ENCODE measurements at places on chromosomes 3 and 15.
A peak's percentile ranks its signal among the peaks of the same experiment; 100 is the strongest.

- no peak for DNase-seq
Observed at GRCh38 chr3:123637131-123637530, 52.3 kb upstream of the HACD2 start.

GRCh38 chr3:184827572-184827971 is 15.6 kb downstream of the VPS8 start:
- no peak for DNase-seq

- peak; percentile 93 for DNase-seq
Observed at GRCh38 chr3:187735837-187736236, 9.4 kb downstream of the BCL6 start.

DNA sequence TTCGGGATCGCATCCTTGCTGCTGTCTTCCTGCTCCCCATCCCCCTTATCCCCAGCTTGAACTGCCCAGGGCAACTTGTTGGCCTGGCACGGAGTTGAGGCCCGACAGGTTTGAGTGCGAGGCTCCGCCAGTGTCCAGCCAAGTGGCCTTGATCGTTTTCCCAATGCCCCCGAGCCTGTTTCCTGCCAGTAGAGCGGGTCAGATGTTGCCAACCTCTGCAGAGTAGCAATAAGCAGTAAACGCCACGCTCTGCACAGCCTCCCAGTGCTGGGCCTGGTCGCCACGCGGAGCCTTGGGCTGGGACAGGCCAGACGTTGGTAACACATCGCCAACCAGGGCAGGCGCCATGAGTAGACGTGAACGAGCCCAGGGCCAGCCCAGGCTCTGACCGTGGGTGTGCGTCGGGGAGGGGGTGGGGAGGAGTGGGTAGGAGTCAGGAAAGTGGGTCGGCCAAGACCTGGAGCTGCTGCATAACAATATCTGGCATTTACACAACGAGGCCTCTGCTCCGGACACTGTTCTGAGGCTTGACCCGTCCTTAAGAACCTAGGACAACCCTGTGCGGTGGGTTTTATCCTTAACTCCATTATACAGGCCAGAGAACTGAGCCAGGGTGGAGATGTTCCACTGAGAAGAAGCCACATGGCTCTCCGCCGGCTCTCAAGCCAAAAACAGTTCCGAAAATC is 444 bp upstream of the ABHD14A start:
- no peak for DNase-seq

GRCh38 chr3:9036404-9037131 is 73.3 kb upstream of the RAD18 start:
- peak; percentile 13 for DNase-seq

DNA sequence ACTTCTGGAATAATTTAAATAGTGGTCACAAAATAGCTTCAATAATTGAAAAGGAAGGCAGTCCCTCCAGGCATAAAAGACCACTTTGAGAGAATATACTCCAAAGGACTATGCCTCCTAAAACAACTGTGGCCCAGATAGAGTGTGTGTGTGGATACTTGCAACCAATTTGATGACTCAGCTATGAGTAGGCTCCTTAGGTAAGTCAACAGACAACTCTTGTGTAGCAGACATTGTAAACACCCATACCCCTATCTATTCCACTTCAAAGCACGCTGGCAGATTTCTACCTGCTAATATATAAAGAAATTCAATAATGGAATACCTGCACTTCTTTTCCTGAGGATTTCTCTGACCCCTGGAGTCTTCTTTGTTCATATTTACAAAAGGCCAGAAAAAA is 254.5 kb downstream of the NEK10 start:
- DNase-seq = no peak

DNA sequence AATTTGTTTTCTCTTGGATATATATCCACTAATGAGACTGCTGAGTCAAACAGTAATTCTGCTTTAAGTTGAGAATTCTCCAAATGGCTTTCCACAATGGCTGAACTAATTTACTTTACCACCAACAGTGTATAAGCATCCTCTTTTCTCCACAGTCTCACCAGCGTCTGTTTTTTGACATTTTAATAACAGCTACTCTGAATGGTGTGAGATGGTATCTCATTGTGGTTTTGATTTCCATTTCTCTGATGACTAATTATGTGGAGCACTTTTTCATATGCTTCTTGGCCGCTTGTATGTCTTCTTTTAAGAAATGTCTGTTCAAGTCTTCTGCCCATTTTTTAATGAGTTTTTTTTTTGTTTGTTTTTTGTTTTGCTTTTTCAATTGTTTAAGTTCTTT is 206.2 kb downstream of the CTNNB1 start:
- DNase-seq = no peak

- no peak for DNase-seq
Observed at GRCh38 chr3:149018247-149018646, 26.9 kb downstream of the GYG1 start.

DNA sequence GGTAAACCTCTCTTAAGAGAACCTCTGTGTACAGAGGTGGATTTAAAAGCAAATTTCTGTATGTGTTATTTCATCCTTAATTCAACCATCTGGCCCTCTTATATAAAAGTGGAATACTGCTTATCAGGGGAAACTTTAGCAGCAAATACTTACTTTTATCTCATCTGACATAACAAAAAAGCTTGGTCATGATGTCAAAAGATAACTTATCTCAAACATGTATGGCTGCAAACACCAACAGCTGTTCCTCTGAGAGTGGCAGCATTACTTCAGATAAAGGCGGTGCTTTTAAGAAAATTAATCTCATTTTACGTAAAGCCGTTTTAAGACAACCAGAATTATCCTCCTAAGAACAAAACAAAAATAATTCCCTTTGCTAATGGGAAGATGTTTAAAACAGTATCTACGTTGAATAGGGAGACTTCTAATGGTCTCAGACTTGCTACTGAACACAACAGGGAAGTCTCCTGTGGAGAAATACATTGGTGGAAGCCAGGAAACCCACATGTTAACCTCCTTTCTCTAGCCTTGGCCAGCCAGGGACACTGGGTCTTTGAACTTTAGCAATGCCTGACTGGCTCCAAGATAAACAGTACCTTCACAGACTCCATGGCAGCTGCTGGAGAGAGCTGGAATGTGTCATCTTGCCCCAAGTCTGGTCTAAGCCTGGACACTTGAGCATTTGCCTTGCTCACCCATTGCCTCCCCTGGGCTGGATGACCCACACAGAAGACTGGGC is 18.1 kb downstream of the ARRDC4 start:
- DNase-seq = no peak

DNA sequence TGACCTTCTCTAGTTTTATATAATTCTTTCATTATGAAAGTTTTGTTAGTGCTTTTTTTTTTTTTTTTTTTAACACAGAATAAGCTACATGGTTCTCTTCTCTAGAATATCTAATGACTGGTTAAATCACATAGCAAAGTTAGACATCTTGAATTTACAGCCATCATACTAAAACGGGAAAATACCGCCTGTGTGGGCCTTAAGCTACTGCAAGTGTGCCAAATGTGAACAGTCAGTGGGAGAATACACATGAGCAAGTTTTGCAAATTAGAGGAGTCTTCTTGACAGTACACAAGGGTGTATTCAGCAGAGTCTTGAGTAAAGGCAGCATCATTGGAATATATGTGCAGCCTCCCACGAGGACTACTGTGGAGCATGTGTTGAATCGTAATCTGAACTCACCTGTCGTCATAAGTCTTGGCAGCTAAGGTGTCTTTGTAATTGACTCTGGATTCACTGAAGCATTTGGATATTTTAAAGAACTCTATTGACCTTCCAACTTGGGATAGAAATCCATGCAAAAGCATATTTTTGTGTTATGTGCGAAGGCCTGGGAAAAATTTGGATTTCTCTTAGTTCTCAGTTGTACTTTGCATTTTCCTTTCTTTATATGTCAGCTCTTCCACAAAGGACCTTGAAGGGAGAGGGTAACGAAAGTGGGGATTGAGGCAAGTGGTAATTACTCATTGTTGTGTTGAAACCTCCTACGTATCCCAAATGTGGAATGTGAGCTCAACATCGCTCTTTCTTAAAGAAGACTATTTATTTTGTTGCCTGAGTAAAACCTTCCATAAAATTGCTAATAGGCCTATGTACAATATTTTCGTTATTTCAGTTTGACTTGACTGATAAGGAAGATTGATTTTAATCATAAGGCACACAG is 117.4 kb downstream of the ATG7 start:
- DNase-seq = peak; percentile 78

DNA sequence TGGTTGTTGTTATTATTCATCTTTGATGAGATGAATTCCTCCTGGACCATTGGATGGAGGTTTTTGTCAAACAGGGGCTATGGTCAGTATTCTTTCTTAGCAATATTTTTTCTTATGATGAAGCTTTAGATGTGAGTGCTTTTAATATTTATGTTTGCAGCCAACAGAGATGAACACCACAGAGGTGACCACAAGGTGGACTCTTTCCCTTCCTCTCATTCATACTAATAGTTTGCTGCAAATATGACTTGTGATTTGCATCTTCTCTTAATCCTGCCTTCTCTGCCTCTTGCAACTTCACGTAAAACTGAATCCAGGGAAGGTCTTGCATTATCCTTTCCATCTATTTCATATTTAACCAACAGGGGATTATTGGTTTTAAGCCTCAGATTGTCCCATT is 473.1 kb upstream of the UBE2E2 start:
- DNase-seq = no peak

DNA sequence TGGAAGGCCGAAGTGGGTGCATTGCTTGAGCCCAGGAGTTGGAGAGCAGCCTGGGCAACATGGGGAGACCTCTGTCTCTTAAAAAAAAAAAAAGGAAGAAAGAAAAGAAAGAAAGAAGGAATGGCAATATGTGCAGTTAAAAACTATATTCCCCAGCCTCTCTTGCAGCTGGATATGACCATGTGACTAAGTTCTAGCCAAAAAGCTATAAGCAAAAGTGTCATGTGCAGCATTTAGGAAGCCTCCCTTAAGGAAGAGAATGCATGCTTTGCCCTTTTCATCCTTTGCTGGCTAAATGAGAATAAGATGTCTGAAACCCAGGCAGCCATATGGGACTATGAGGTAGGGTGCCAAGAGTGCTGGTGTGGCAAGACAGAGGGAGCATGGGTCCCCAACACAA is 21.8 kb downstream of the CYP19A1 start:
- no peak for DNase-seq

GRCh38 chr3:119508172-119508845 is 10.0 kb downstream of the TIMMDC1 start:
- DNase-seq = no peak

GRCh38 chr15:63947228-63947627 is 99.1 kb downstream of the DAPK2 start:
- DNase-seq = no peak

DNA sequence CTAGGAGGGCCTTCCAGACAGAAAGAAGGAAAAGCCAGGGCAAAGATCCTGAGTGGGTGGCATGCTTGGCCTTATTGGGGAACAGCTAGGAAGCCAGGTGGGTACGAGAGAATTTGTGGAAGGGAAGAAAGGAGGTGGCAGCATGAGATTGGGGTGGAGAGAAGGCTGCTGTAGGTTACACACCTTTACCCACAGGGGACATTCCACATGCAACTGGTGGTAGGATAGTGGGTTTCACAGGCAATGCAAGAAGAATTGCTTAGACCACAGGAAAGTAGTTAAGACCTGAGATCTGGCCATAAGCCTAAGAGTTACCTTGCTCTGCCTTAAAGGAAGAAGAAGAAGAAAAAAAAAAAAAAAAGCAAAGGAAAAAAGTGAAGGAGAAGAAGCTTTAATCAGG is 19.8 kb downstream of the ANP32A start:
- DNase-seq = no peak

DNA sequence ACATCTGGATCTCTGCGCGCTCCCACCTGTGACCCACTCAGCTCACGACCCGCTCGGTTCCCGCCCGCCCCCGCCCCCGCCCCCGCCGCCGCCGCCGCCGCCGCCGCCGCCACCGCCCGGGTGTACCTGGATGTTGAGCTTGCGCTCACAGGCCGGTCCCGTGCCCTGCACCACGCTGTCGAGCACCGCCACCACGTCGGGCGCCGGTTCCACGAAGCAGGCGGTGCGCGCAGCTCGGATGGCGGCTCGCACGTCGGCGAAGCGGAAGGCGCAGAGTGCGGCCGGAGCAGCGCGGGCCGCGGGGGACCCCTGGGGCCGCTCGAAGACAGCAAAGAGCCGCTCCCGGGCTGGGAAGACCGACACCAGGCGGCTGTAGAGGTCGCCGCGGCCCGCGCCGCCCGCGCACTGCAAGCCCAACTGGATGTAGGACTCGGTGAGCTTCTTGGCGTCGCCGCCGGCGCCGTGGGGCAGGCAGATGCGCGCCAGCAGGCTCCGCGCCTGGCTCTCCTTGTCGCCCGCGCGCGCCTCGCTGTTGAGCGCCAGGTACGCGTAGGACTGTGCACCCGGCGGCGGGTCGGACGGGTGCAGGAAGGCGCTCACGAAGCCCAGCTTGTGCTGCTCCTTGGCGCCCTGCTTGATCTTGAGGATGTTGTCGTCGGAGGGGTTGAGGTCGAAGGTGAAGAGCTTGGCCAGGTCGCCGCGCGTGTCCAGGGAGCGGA is 1.1 kb downstream of the PLXND1 start:
- DNase-seq = peak; percentile 27

- DNase-seq = no peak
Observed at GRCh38 chr3:18086078-18086477, 339.1 kb downstream of the SATB1 start.

DNA sequence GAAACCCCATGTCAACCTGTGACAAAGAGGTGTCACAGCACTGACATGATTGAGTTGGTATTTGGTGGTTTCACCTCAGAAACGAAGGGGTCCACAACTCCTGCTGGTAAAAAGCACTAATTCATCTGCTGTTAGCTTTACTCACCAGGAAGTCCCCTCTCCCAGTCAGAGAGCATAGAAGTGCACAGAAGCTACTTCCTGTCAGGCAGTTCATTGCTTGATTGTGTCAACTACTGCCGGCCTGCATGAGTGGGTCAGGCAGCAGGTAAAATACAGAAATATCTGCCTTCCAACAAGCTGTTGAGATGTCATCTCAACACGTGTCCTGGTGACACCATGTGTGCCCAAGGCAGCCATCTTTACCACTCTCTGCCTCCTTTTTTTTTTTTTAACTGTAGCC is 596.6 kb upstream of the NR2F2 start:
- DNase-seq = no peak

DNA sequence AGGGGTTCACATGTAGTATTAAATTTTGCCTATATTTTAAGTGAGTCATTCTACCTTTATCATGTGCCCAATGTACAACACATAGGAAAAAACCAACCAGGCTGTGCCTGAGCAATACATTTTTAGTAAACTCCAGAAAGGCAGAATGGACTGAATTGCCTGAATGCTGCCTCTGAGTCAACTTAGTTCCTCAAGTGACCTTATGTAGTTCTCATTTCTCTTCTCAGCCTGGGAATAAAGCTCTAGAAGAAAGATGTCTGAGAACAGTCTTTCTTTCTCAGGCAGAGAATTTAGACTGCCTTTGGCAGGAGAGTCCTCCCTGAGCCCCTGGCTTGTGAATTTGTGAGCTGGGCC is 13.0 kb downstream of the ST3GAL6 start:
- DNase-seq = peak; percentile 74

GRCh38 chr15:33985751-33986150 is 17.5 kb downstream of the CHRM5 start:
- DNase-seq = no peak
